A549 treated with AZD2906 at 1 μM for 4 hours (cell line): ENCODE measurements at places on chromosomes 7 and 10. TPM values are rescaled to one million over a fixed set of nuclear protein-coding genes. Genes with fewer than 3 reads are reported as not detected.

TAS2R5 gene
- total RNA-seq = 0.28 to 0.44 TPM (median 0.36 TPM) in 5 replicates

LIPF gene
- not detected in 5 replicates for total RNA-seq

WEE2 gene
- not detected in 5 replicates for total RNA-seq

OR2A42 gene
- not detected in 5 replicates for total RNA-seq

HACD1 gene
- 32.5 to 57.4 TPM (median 57.0 TPM) in 5 replicates for total RNA-seq

RRP12 gene
- 50.8 to 65.1 TPM (median 52.0 TPM) in 5 replicates for total RNA-seq

CRPPA gene
- 0.51 to 0.65 TPM (median 0.60 TPM) in 5 replicates for total RNA-seq

ARL5B gene
- 6.0 to 7.7 TPM (median 7.3 TPM) in 5 replicates for total RNA-seq

NPY4R2 gene
- 18.2 to 26.5 TPM (median 23.4 TPM) in 5 replicates for total RNA-seq

C1QL3 gene
- 0.02 TPM in 1 of 5 replicates, not detected in the others for total RNA-seq

AS3MT gene
- 3.2 to 4.0 TPM (median 3.6 TPM) in 5 replicates for total RNA-seq

IQUB gene
- 0.03 to 0.07 TPM (median 0.06 TPM) in 3 of 5 replicates, not detected in the others for total RNA-seq

SBDS gene
- total RNA-seq = 105 to 125 TPM (median 109 TPM) in 5 replicates

PDGFA gene
- 30.2 to 36.4 TPM (median 35.7 TPM) in 5 replicates for total RNA-seq

CLDN12 gene
- total RNA-seq = 31.5 to 38.0 TPM (median 35.8 TPM) in 5 replicates

NKX1-2 gene
- total RNA-seq = 0.02 to 0.05 TPM (median 0.03 TPM) in 5 replicates

ZNF467 gene
- 0.92 to 1.6 TPM (median 1.2 TPM) in 5 replicates for total RNA-seq

HMX3 gene
- 0.06 to 0.10 TPM (median 0.09 TPM) in 4 of 5 replicates, not detected in the other for total RNA-seq

ACHE gene
- 2.3 to 3.5 TPM (median 3.1 TPM) in 5 replicates for total RNA-seq

GIMAP2 gene
- total RNA-seq = not detected in 5 replicates

FAM131B gene
- 0.28 to 0.40 TPM (median 0.37 TPM) in 5 replicates for total RNA-seq
